ENCODE measurements at places on chromosomes 5 and 9. TPM values are rescaled to one million over a fixed set of nuclear protein-coding genes. Genes with fewer than 3 reads are reported as not detected.

DNA sequence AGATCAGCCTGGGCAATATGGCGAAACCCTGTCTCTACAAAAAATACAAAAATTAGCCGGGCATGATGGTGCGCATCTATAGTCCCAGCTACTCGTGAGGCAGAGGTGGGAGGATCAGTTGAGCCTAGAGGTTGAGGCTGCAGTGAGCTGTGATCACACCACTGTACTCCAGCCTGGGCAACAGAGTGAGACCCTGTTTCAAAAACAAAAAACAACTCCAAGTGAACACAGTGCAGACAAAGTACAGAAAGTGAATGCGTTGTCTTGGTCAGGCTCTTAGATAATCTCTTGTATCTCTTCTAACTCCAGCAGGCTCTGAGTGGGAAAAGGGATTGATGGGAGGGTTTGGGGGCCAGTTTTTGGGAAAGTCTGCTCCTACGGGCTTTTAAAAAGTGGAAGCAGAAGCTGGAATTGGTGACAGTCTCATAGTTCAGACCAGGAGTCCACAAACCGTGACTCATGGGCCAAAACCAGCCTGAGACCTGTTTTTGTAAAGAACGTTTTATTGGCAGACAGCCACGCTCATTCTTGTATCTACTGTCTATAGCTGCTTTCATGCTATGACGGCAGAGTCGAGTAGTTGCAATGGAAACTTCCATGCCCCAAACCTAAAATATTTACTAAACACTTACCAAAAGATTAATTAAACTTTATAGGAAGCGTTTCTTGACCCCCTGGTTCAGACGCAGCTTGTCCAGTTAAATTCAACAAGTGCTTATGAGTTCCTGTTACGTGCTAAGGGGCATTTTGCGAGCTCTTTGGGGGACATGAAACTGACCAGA lies 32.9 kb downstream of the NDST1 start:
- no peaks in the 10 kb centered on the region for H3K4me1 ChIP-seq
- H3K27me3 ChIP-seq = no peaks in the 10 kb centered on the region
- no peak for DNase-seq
- H3K36me3 ChIP-seq = no peaks in the 10 kb centered on the region
- no peak overlapping the region for H3K27ac ChIP-seq

DNA sequence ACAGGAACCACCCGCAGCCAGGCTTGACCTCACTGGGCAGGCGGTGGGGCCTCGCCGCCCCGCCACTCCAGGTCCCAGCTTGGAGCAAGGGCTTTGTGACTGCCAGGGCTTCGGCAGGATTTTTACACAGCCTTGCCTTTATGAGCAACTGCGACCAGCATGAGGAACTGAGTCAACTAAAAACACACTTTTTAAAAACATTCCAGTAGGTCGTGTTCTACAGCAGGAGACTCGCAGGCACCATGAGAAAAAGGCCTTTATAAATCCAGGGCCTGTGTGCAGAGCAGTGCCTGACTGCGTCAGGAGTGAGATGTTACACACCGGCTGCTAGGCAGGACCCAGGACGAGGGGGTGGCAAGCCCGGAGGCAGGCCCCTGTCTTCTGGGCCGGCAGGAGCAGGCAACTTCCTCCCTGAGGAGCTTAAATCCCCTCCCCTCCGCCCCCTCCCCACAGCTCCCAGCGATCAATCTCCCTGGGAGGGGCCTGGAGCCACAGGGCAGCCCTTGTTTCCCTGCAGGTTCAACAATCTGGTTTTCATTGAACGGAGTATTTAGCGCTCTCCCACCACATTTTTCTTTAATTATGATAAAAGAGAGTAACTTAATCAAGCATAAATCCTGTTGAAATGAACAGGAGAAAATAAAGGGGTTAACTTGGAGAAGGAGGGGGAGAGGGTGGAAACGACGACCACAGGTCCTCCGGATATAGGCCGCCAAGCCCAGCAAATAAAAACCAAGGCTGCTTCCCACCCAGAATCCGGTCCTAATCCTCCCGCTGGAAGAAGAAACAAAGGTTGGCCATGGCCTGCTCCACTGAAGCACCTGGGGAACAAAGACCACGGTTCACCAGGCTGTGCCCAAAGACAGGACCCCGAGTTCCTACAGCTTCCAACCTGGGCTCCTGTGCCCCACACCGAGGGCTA lies 92.5 kb downstream of the ROR2 start:
- peaks cover 40% of the 10 kb centered on the region for H3K27me3 ChIP-seq
- H3K4me1 ChIP-seq = no peaks in the 10 kb centered on the region

GRCh38 chr9:16571127-16571802 lies 299.2 kb downstream of the BNC2 start:
- H3K4me3 ChIP-seq = no peak overlapping the region
- H3K27me3 ChIP-seq = no peaks in the 10 kb centered on the region
- no peaks in the 10 kb centered on the region for H3K4me1 ChIP-seq

- peak overlapping the region; percentile 77 for H3K27ac ChIP-seq
- H3K4me3 ChIP-seq = no peak overlapping the region
- peaks cover 7% of the 10 kb centered on the region for H3K4me1 ChIP-seq
- no peak for DNase-seq
Measured at GRCh38 chr9:69155341-69156030, 18.6 kb upstream of the TJP2 start.

- H3K36me3 ChIP-seq = no peaks in the 10 kb centered on the region
- H3K4me1 ChIP-seq = no peaks in the 10 kb centered on the region
- H3K27ac ChIP-seq = no peak overlapping the region
- no peak overlapping the region for H3K4me3 ChIP-seq
Measured at GRCh38 chr5:121031491-121031890, 567.4 kb downstream of the PRR16 start.

DNA sequence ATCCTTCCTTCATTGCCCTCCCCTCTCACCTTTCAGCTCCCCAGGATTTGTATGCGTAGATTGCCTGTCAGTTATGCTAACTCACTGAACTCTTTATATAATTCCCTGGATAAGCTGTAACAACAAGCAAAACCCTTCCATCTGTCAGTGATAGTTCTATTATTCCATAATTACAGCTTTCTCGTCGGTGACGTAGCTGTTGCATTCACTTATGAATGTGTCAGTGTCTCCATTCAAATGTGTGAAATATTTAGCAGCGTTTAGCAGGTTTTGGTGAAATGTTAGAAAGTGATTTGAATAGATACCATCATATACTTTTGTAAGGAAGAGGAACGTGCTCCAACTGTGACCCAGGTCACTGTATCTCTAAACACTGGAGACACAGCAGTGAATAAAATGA lies 45.2 kb downstream of the PIP5K1B start:
- H3K4me3 ChIP-seq = no peak overlapping the region
- H3K27ac ChIP-seq = no peak overlapping the region
- no peak for DNase-seq
- peaks cover 5% of the 10 kb centered on the region for H3K4me1 ChIP-seq

GRCh38 chr5:162052676-162053075 lies 14.9 kb upstream of the GABRG2 start:
- no peak overlapping the region for H3K27ac ChIP-seq
- H3K27me3 ChIP-seq = no peaks in the 10 kb centered on the region
- no peak for DNase-seq
- H3K36me3 ChIP-seq = no peaks in the 10 kb centered on the region
- no peak overlapping the region for H3K4me3 ChIP-seq

GRCh38 chr9:75539523-75539922 lies 350.9 kb upstream of the PCSK5 start:
- no peak for DNase-seq
- no peaks in the 10 kb centered on the region for H3K36me3 ChIP-seq
- no peaks in the 10 kb centered on the region for H3K27me3 ChIP-seq
- no peak overlapping the region for H3K27ac ChIP-seq
- no peak overlapping the region for H3K4me3 ChIP-seq

DNA sequence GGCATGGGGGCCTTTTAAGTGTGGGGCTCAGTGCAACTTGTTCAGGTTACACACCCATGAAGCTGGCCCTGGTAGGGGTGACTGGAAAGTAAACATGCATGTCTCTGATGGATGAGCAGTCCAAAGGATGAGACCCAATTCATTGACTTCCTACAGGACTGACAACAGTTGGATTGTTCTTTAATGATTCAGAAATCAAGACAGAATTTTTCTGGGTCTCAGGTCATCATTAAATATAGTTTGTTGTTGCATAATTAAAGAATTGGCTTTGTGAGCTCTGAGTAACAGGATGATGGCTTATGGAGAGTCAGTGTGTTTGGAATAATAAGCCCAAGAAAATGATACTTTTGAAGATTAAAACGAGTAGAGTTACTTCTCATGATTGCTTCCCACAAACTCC lies 604.2 kb upstream of the CLINT1 start:
- DNase-seq = no peak
- no peak overlapping the region for H3K4me3 ChIP-seq
- H3K4me1 ChIP-seq = no peaks in the 10 kb centered on the region
- no peaks in the 10 kb centered on the region for H3K27me3 ChIP-seq
- H3K36me3 ChIP-seq = peaks cover 2% of the 10 kb centered on the region

- no peaks in the 10 kb centered on the region for H3K4me1 ChIP-seq
- peak within 1 kb of the TSS; percentile 25 for H3K4me3 ChIP-seq
- no peak within 1 kb of the TSS for H3K27ac ChIP-seq
- DNase-seq = no peak
Measured at GRCh38 chr9:10612641-10613398, at the start of gene PTPRD. Gene PTPRD, minus strand, starts transcription at chr9:10613002.

DNA sequence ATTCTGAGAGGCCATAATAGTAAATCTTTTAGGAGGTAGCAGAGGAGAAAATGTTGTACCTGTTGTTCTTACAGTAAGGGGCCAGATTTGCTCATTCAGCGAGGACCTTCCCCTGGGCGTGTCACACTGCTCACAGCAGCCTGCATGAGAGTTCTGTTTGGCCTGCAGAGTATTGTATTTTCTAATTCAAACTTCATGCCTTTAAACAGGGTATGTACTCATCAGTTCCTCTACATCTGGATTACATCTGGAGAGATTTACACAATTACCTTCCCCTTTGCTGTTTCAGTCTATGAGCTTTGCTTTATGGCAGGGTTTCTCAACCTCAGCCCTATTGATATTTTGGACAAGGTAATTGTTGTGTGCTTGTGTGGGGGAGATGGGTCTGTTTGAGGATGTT lies 170.9 kb upstream of the STK32A start:
- H3K27me3 ChIP-seq = peaks cover 4% of the 10 kb centered on the region
- peaks cover 6% of the 10 kb centered on the region for H3K4me1 ChIP-seq
- H3K36me3 ChIP-seq = no peaks in the 10 kb centered on the region
- no peak overlapping the region for H3K27ac ChIP-seq

DNA sequence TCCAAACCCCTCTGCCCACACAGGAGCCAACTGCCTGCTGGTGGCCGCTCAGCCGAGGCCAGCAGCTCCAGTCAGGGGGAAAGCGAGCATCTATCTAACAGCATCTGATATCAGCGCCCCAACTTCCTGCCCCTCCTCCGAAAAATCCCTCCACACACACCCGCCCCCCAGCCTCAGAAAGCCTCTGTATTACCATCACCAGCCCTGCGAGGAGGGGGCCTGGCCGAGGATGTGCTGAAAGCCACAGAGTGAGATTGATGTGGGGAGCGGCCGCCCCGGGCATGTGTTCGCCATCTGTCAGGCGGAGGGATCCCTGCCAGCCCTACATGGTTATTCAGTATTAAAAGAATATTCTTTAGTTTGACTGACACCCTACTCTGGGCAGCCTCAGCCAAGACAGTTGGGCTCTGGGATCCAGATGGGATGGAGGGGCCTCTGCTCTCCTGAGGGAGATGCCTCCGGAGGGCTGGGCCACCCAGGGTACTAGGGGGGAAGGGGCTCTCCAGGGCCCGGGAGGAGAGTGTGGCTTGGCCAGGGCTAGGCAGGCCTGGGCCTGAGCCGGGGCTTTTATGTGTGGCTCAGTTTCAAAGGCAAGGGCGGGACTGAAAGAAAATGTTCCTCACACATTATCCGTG lies 98.0 kb downstream of the HSD17B3 start:
- H3K36me3 ChIP-seq = no peaks in the 10 kb centered on the region
- no peak overlapping the region for H3K4me3 ChIP-seq
- H3K4me1 ChIP-seq = no peaks in the 10 kb centered on the region
- H3K27me3 ChIP-seq = peaks cover 22% of the 10 kb centered on the region
- DNase-seq = no peak
- no peak overlapping the region for H3K27ac ChIP-seq

- no peak overlapping the region for H3K4me3 ChIP-seq
- no peak for DNase-seq
- H3K27ac ChIP-seq = no peak overlapping the region
- H3K36me3 ChIP-seq = no peaks in the 10 kb centered on the region
Measured at GRCh38 chr5:124986170-124986569, 239.7 kb upstream of the ZNF608 start.

GRCh38 chr5:176775409-176775808 lies 35.0 kb upstream of the UNC5A start:
- no peaks in the 10 kb centered on the region for H3K36me3 ChIP-seq
- H3K4me3 ChIP-seq = no peak overlapping the region
- peaks cover 56% of the 10 kb centered on the region for H3K27me3 ChIP-seq
- DNase-seq = no peak
- peaks cover 9% of the 10 kb centered on the region for H3K4me1 ChIP-seq
- no peak overlapping the region for H3K27ac ChIP-seq

- no peak for DNase-seq
- H3K4me1 ChIP-seq = no peaks in the 10 kb centered on the region
- no peak overlapping the region for H3K27ac ChIP-seq
- H3K4me3 ChIP-seq = no peak overlapping the region
- H3K27me3 ChIP-seq = no peaks in the 10 kb centered on the region
Measured at GRCh38 chr5:125064621-125065438, 318.4 kb upstream of the ZNF608 start.

GRCh38 chr9:100714372-100715099 lies 136.7 kb downstream of the CAVIN4 start:
- no peak overlapping the region for H3K4me3 ChIP-seq
- H3K4me1 ChIP-seq = no peaks in the 10 kb centered on the region
- H3K27ac ChIP-seq = no peak overlapping the region
- H3K27me3 ChIP-seq = peaks cover 4% of the 10 kb centered on the region
- no peak for DNase-seq

DNA sequence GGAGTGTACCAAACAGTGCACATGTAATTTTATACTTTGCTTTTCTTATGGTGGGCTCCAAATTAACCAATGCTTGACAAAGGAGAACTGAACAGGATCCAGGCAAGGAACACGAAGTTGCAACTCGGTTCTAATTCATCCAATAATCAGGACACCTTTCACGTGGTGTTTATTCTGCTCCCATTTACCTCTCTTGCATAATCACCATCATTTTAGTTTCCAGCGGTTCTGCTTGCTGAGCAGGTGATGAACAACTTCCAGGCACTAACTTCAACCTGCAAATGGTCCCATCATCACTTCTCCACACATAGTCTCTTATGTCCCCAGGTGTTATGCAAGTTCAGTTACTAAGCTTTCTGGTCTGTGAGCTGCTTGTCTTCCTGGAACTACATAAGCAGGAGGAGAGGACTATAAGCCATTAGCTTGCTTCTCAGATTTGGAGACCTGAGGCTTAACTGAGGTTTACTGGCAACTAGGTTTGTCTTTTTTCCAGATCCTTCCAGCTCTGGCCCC lies 326.8 kb upstream of the SLC30A5 start:
- H3K27me3 ChIP-seq = peaks cover 9% of the 10 kb centered on the region
- DNase-seq = no peak
- no peak overlapping the region for H3K27ac ChIP-seq

The CRB2 gene
- total RNA-seq = not detected

The CHD1 gene
- total RNA-seq = 199 TPM

The CACFD1 gene
- 1.4 TPM for total RNA-seq

The ZFR gene
- total RNA-seq = 51.2 TPM

The ALG2 gene
- total RNA-seq = 17.9 TPM

Data from T-helper 17 cell (primary cell).